Activated CD4-positive, alpha-beta T cell treated with anti-CD3 and anti-CD28 coated beads, Interleukin-2, amount 50 U/mL, for 1 hour (primary cell): ENCODE measurements at places on chromosomes 7 and 10.
A peak's percentile ranks its signal among the peaks of the same experiment; 100 is the strongest.

GRCh38 chr7:109893231-109893630 lies 1197.7 kb upstream of the LRRN3 start:
- no peak for DNase-seq

DNA sequence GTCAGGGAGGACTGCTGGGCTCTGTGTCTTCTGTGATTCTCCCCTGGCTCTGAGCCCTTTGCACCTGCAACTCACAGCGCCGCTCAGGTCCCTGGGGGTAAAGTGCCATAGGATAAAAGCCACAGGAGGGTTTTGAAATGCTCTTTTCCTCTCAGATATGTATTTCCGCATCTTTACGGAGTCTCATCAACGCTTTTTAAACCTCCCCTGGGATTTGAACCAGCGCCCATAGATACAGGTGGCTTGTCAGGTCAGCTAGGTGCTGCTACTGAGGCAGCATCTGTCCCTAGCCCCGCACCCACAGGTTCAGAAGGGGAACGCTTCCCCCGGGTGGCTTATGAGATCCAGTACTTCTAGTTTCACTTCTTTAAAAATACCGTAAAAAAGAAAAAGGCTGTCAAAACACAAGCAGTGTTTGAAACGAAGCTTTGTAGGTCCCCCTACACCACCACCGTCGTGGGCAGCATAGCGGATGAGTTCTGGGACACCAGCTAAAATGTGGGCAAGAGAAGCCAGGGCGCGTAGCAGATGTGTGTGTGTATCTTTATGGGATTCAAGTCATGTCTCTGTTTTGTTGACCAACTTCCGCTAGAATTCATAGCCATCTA lies 173.5 kb downstream of the CUX1 start:
- DNase-seq, result no peak

- no peak for DNase-seq
These were observed 1.5 kb downstream of the PIK3CG start for GRCh38 chr7:106866298-106867281.

DNA sequence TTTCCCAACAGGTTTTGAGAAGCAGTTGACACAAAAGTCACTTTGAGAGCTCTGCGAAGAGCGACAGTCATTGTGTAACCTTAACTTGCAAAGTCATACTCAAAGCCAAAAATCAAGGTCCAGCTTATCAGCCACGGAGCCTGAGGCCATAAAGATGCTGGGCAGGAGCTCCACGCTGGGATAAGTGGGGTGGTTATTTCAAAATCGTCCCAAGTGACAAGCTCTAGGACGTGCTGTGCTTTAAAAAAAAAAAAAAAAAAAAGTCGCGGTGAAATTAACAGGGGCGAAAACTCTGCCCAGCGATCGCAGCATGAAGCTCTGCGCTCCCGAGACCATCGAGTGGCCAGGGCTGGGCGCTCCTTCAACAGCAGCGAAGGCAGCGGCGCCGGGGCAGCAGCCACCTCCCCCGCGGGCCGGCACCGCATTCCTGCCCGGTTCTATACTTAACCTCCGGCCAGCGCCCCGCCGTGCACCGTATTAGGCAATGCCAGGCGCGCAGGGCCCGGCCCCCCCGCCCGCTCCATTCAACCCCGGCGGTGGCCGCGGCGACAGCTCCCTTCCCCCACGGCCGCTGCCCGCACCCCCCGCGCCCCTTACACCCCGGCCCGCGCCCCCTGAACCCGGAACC lies 657 bp downstream of the HACD1 start:
- DNase-seq, result peak; percentile 13

DNA sequence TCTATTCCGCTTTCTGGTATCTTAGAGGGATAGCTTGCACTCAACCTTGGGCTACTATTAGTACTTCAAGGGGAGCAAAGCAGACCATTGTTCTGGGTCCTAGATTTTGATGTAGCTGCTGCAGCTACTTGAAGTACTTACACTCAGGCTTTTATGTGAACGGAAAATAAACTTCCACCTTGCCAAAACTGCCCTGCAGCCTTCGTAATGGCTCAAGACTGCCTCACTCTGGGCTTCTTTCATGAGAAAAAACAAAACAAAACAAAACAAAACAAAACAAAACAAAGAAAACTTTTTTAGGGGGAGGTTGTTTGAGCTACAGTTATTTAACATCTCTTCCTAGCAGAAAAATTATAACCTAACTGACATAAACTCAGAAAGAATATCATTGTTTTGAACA lies 19.4 kb upstream of the EPHB6 start:
- DNase-seq, result peak; percentile 14

- no peak for DNase-seq
These were observed 27.8 kb downstream of the NMT2 start for GRCh38 chr10:15140698-15141097.

- no peak for DNase-seq
These were observed 41.2 kb downstream of the TNRC18 start for GRCh38 chr7:5382281-5382892.

GRCh38 chr10:125551247-125551646 lies 131.7 kb downstream of the TEX36 start:
- no peak for DNase-seq

DNA sequence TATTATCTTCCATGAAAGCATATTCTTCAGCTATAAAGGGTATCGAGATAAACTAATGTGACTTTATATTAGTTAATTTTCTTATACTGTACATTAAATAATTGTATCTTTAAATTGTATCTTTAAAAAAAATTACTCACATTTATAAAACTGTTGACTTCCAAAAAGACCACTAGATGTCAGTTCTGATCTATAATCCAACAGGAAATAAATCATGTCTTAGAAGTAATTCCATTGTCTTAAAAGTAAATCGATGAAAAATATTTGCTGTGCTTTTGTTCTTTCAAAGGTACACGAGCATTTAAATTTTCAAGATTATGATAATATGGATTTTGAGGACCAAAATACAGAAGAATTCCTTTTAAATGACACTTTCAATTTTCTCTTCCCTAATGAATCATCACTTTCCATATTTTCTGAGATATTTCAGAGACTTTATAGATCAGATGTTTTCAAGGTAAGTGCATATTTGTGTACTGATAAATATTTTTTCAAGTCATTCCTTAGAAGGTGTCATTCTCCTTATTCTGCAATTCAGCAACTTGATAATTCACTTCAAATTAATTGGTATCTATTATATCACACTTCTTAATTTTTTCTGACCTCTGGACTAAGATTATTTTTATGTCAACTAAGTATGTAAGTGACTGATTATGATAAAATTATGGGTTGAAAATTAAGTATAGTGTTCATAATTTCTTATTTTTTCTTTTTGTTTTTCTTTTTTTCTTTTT lies 138.5 kb downstream of the CPED1 start:
- no peak for DNase-seq

DNA sequence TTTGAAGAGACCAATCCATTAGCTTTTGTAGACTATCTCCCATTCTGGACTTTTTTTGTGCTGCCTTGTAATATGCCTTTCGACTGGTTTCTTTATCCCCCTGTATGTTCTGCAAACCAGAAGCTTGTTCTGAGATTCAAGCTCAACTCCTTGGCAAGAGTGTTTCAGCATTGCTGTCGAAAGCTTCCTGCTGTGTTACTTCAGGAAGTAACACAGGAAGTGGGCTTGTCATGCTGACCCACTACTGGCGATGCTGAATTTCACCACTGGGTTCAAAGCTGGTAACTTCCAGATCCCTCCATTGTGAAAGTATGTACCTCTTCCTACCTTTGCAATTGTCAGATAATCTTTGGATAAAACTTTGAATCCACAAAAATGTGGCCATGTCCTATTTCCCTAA lies 57.9 kb upstream of the INSYN2A start:
- no peak for DNase-seq

- DNase-seq, result no peak
These were observed 59.4 kb downstream of the ST7 start for GRCh38 chr7:117012696-117013095.

GRCh38 chr7:39261771-39262170 lies 284.1 kb downstream of the POU6F2 start:
- no peak for DNase-seq

DNA sequence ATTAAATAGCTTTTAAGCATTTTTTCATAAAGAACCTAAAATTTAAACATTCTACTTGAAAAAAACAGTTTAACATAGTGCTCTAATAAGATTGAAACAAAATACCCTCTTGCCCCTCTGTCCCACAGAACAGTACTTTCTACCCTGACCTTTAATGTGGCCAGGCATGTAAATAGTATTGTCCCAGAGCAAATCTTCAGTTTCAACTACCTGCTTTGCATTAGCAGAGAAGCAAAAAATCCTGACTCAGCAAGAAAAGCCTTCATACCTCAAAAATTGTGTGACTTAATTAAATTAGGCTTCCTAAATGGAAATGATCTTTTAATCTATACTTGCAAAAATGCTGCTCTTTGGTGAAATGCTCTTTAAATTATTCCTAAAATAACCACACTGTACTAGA lies 237.4 kb upstream of the AOAH start:
- DNase-seq, result no peak

DNA sequence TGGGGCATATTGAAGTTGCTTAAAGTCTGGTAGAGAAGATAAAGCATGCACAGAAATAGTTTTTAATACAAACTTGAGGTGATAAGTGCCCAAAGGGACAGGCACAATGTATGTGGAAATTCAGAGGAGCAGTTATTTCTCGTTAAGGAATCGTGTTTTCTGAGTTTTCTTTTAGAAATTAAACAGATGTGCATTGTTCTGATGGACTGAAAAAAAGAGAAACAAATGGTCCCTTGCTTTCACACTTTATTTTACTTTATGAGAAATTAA lies 45.6 kb downstream of the CNNM2 start:
- no peak for DNase-seq

DNA sequence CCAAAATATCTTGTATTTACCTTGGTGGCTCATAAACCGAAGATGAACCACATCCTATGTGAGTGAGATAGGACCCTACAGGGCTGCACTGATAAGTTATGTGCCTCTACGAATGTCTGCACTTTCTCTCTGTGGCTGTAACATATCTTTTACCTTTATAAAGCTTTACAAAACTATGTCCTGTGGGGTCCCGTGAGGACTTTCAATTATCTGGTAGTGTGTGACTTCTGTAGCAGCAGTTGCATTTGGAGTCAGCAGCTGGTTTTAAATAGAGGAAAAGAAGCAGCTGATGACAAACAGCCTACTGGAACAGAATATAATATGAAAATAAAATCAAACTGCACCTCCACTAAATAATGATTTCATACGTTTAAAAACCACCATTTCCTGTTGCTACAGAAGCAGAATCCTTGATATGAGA lies 222.4 kb upstream of the GNAI1 start:
- no peak for DNase-seq

DNA sequence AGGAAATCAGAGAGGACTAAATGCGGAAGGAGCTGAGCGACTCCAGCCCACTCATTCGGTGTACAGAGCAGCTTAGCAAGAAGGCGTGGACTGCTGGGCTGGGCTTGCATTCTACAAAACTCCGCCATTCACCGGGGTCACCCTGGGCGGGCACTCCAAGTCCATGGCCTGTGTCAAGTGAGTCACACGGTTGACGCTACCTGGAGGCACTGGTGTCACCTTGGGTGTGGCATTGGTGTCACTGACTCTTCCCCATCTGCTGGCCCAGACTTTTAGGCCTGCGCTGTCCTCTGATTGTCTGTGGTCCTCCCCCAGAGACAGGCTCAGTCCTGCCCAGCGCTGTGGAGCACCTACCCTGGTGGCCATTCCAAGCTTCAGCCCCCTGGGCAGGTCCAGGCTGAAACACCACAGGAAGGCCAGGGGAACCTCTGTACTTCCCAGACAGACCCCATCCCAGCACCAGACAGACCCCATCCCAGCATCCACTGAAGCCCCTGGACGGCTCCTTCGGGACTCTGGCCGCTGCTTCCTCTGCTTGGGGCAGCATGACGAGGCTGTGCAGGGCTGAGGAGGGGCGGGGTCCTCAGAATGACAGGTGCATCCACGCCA lies 30.6 kb upstream of the CNPY1 start:
- no peak for DNase-seq

- no peak for DNase-seq
These were observed 105.4 kb upstream of the ABCB5 start for GRCh38 chr7:20509892-20510572.

GRCh38 chr10:110775020-110775375 lies 96.7 kb upstream of the PDCD4 start:
- DNase-seq, result no peak

- DNase-seq, result no peak
These were observed 43.6 kb downstream of the PDGFA start for GRCh38 chr7:475951-476441.

GRCh38 chr10:129694691-129695243 lies 227.7 kb downstream of the MGMT start:
- no peak for DNase-seq

DNA sequence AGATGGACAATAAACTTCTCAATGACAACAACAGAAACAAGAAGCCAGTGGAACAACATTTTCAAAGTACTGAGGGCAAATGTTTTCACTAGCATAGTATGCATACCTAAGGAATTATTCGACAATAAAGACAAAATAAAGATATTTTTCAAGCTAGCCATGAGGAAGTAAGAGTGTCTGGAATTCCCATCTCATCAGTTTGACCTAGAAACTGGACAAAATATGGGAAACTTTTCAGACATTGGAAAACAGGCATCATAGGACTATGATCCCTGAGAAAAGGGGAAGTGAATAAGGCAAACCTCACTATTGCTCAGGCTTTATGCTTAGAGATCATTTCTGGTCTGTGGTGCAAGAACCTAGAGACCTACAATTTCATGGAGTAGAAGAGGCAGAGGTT lies 86.3 kb downstream of the OAT start:
- DNase-seq, result no peak

GRCh38 chr7:32206987-32207386 lies 136.8 kb upstream of the PDE1C start:
- DNase-seq, result no peak

DNA sequence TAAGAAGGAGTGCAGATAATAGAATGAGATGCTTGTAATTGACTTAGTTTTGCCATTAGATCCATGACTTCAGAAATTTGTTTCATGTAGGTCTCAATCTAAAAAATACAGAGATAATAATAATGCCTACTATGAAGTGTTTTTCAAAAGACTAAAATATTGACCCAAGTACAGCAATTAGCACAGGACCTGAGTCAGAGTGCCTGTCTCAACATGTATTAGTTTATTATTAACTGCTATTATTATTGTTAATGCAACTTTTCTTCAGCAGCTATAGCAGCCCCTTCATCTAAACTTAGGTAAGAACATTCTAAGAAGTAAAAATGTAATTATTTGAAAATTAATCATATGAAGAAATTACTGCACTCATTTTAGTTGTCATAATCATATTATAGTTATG lies 82.9 kb upstream of the HGF start:
- no peak for DNase-seq

- no peak for DNase-seq
These were observed 61.9 kb upstream of the SAMD8 start for GRCh38 chr10:75049316-75050148.

- no peak for DNase-seq
These were observed 111.0 kb downstream of the SEMA3D start for GRCh38 chr7:85075864-85076263.

GRCh38 chr7:150311711-150312110 lies 11.4 kb upstream of the LRRC61 start:
- DNase-seq, result no peak

DNA sequence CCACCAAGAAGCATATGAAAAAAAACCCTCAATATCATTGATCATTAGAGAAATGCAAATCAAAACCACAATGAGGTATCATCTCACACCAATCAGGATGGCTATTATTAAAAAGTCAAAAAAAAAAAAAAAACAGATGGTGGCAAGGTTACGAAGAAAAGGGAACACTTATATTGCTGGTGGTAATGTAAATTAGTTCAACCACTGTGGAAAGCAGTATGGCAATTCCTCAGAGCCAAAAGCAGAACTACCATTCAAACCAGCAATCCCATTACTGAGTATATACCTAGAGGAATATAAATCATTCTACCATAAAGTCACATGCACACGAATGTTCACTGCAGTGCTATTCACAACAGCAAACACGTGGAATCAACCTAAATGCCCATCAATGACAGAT lies 46.0 kb downstream of the CNOT4 start:
- DNase-seq, result no peak

- DNase-seq, result no peak
These were observed 98.4 kb downstream of the PIP4K2A start for GRCh38 chr10:22615819-22616499.
